NCI-H187 treated with DMSO at 0.1 percent for 48 hours (cell line): ENCODE measurements at places on chromosomes 12 and 14.

DNA sequence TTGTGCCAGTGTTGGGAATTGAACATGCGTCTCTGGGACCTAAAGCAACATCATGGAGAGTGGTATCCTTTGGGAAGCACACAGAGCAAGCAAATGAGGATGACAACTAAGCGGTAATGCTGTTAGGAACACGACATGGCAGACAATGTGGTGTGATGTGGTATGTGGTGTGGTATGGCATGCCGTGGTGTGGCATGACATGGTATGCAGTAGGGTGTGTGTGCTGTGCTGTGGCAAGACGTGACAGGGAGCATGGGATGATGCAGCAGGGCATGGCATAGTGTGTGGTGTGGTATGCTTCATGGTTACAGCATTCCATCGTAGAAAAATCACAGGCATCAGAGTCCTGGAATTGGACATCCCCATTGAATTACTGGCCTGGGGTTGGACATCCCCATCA, 108.7 kb downstream of the RTN1 start:
- DNase-seq = no peak

GRCh38 chr14:69468949-69469348, 15.6 kb upstream of the PLEKHD1 start:
- no peak for DNase-seq

DNA sequence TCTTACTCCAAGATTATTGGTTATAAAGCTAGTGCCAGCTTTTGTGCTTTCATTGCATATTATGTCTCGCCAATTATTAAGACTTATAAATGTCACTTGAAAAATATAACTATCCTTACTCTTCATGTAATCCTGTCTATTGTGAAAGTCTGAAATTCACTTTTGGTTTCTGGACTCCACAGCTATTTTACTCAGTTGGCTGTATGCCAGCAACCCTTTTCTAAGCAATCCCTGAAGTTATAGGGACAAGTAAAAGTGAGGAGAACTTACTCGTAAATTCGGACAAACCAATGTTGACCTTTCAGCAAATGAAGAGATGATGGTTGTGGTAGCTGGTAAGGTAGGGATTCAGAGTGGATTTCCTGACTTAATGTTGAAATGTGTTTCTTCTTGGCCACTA, 196.3 kb downstream of the NPAS3 start:
- DNase-seq = no peak

- no peak for DNase-seq
These were observed 24.2 kb downstream of the FGD4 start for GRCh38 chr12:32423559-32423958.

DNA sequence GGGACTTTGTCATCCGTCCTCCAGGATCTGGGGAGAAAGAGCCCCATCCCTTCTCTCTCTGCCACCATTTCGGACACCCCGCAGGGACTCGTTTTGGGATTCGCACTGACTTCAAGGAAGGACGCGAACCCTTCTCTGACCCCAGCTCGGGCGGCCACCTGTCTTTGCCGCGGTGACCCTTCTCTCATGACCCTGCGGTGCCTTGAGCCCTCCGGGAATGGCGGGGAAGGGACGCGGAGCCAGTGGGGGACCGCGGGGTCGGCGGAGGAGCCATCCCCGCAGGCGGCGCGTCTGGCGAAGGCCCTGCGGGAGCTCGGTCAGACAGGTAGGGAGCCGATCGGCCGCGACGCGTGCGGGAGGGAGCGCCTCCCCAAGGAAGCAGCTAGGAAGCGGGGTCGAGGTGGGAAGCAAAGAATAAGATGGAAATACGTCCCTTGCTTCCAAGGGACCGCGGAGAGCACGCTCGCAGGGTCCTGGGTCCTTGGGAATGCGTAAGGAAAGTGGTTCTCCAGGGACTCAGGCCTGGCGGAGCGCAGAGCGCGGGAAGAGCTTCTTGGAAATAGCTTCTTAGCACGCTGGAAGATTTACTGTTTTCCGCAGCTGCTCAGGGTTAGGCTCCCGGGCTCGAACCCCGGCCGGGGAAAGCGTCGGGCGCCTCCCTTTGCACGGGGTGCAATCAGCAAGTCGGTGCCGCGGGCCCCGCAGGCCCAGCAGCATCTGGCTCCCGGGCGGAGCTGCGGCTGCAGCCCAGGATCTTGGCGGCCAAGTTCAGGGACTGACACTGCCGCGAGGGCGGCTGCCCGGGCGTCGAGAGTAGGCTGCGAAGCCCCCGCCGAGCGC, 457 bp downstream of the SOCS2 start:
- no peak for DNase-seq

DNA sequence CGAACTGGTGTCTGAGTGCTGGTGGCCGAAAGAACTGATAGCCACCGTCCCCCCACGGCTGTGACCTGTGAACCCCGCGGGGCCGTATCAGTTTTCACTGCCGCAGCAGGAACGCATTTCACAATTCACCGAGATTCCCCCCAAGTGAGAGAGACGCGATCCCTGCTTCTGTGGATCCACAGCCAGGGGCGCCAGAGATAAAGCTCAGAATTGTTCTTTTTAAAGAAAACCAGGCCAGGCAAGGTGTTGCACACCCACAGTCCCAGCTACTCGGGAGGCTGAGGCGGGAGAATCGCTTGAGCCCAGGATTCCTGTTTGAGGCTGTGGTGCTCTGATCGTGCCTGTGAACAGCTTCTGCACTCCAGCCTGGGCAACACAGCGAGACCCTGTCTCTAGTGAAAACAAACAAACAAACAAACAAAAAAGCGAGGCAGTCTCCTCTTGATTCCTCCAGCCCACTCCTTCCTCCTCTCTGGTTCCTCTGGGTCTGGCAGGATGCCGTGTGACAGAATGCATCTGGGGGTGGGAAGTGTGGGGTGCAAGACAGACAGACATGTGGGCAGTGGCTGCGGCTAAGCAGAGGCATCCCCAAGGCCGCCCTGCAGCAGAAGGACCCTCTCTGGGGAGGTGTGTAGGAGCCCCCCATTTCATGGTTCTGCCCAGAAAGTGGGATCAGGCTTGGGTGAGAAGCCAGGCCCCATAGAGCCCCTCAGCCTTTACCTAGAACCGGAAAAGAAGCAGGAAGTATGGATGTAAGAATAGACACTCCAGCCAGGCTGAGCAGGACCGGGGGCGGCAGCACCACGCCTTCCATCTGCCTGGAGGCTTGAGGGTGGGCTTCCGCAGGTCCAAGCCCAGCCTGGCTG, 39.2 kb upstream of the PPP1R13B start:
- no peak for DNase-seq

- no peak for DNase-seq
These were observed 7.9 kb downstream of the ATF7 start for GRCh38 chr12:53618275-53618674.

GRCh38 chr12:19886065-19886464, 446.8 kb downstream of the AEBP2 start:
- no peak for DNase-seq

DNA sequence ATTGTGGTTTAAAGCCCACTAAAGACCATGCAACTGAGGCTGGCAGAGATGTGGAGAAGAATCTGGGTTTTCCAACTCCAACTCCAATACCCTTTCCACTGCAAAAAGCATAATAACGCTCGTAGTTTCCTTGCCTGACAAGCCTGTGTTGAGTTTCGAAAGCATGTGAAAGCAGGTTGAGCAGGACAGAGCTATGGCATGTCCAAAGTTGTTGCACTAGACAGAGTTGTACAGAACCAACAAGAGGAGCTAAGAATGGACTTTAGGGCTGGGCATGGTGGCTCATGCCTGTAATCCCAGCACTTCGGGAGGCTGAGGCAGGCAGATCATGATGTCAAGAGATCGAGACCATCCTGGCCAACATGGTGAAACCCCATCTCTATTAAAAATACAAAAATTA, 572.0 kb upstream of the TBX3 start:
- DNase-seq = no peak

DNA sequence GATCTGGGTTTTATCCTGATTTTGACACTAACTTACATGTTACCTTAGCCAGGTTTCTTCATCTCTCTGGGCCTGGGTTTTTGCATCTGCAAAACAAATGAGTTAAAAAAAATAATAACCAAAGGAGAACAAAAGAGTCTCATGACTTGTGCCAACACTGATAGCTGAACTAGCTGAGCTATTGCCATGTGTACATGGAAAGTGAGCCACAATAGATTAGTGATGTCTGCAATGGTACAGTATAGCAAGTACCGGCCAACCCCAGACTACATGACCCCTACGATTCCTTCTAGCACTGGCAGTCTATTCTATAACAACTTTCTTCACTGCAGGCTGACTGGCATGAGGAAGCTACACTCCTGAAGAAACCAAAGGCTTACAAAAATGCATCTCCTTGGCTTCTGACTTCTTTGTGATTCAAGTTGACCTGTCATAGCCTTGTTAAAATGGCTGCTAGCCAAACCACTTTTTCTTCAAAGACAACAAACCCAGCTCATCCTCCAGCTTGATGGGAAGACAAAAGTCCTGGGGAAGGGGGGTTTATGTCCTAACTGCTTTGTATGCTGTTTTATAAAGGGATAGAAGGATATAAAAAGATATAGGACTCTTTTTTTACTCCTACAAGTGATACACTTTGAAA, 123.7 kb downstream of the DAD1 start:
- no peak for DNase-seq

DNA sequence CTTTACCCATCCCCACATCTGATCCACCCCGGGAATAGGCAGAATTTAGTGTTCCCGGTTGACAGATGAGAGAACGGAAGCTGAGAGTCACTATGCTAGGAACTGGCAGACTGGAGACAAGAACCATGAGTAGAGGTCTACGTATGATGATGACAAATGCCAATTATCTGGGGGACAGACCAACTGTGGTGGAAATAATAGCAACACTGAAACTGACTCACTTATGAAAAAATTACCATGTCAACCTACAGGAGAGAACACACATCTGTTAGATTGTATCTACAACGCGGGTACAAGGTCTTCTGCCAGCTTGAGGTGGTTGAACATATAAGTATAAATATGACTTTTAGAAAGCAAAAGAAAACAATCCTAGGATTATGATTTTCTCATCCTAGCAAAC, 15.4 kb upstream of the SELPLG start:
- DNase-seq = no peak

DNA sequence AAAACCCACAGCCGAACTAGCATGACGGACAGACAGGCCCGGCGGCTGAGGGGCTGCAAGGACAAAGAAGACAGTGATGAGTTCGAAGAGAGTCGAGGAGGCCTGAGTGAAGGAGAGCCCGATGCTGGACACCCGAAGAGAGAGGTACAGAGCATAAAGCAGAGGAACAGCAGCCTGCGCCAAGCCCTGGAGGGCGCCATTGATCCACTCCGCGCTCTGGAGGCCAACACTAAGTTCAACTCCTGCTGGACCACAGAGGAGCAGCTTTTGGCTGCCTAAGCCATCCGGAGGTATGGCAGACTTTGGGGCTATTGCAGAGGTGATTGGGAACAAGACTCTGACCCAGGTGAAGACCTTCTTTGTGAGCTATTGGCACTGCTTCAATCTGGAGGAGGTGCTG, 7.8 kb upstream of the PLXNC1 start:
- no peak for DNase-seq

GRCh38 chr14:67478800-67479084, 9.8 kb downstream of the TMEM229B start:
- no peak for DNase-seq
